ENCODE measurements at places on chromosomes 2 and 18.

DNA sequence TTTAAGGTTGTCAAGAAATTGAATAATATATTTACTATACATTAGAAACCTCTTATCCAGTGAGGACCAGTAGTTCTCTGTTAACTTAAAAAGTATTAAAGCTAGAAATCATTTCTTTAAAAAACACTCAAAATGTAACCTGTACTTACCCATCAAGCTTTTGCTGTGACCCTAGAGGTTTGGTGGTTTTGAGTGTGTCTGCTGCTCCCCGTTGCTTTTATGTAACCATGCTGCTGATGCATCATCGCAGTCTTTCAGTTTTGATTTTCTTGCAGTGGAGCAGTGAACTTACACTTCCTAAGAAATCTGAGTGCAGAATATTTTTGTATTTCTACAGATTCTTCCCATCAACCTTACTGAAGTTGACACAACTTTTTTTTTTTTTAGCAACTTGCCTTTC, 34.2 kb downstream of the MRPS9 start:
- DNase-seq: no peak

DNA sequence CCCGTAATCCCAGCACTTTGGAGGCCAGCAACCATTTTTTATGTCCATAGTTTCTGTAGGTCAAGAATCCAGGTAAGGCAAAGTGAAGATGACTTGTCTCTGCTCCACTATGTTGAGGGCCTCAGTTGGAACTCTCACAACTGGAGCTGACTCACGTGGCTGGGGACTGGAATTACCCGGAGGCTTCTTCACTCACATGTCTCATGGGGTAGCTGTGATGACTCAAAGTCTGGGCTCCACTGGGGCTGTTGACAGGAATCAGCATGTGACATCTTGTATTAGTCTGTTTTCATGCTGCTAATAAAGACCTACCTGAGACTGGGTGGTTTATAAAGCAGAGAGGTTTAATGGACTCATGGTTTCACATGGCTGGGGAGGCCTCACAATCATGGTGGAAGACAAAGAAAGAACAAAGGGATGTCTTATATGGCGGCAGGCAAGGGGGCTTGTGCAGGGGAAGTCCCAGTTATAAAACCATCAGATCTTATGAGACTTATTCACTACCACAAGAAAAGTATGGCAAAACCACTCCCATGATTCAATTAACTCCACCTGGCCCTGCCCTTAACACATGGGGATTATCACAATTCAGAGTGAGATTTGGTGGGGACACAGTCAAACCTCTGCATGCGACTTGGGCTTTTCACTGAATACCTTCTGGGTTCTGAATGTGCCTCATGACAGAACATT, 7.8 kb upstream of the PPP1R1C start:
- DNase-seq: no peak

DNA sequence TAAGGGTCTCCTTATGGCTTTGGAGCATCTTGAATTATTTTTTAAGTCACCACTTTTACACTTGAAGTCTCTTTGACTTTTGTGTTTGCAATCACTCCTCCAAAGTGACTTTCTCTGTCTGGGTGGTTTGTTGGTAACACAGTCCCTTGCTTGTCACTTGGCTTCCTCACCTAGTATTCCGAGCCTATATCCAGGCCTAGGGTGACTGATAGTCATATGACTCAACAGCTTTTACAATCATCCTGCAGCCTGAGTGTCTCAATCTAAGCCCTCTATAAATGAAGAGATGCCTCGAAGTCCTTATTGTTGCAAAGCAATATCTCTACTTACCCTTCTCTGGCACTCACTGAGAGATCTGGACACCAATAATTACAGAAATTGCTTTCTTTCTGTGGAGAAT, 53.9 kb upstream of the SETBP1 start:
- no peak for DNase-seq

DNA sequence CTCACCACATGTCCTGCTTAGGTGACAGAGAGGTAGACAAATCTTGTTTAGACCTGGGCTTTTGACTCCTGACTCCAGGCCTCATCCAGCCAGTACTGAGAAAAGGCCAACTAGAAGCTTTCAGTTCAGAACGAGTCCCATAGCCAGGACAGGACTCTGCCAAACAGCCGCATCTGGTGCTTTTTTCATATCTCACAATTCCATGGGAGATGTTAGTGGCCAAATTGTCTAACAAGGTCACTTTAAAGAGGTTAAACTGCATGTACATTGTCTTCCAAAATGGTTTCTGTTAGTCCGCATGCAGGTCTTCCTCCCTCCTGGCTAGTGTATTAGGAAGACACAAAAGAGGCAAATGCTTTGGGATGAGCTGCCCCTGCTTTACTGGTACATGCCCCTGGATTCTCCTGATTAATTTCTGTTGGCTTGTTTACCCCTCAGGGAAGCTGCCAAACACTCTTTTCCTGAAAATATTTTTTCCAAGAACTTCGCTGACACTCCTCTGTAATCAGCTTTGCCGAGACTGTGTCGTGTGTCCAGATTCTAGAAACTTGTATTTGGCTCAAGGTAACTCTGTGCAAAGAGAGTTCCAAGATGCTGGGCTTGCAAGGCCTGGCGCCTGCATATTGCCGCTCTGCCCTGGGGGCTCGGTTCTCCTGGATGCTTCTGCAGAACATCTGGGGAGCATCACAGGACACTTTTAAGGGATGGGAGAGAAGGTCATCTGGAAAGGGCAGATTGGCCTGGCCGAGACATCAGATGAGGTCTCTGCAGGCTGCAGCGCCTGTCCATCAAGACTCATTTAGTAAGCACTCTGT, 209.2 kb upstream of the APCDD1 start:
- DNase-seq: no peak

DNA sequence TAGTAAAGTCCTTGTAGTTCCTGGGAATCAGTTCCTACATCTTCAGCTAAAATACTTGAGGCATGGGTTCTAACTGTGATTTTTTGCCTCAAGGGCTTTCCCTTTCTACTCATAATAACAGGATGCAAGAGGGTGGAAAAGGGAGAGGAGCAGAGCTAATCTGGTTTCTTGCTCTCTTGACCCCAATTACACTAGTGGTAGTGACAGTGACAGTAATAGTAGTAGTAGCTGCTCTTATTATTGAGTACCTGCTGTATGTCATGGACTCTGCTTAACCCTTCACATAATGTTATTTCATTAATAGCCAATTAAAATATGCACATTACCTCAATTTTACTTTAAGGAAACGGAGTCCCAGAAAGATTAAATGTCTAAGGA, 214.8 kb upstream of the HNRNPA3 start:
- no peak for DNase-seq

- no peak for DNase-seq
Measured at GRCh38 chr2:16350211-16350610, 315.4 kb downstream of the CYRIA start.

GRCh38 chr2:117770730-117771129, 43.8 kb upstream of the DDX18 start:
- no peak for DNase-seq

GRCh38 chr18:10114717-10115463, 201.1 kb downstream of the VAPA start:
- no peak for DNase-seq
